Vagina (tissue), 2 donors: ENCODE measurements at places on chromosomes 4 and X.
A peak's percentile ranks its signal among the peaks of the same experiment; 100 is the strongest.

DNA sequence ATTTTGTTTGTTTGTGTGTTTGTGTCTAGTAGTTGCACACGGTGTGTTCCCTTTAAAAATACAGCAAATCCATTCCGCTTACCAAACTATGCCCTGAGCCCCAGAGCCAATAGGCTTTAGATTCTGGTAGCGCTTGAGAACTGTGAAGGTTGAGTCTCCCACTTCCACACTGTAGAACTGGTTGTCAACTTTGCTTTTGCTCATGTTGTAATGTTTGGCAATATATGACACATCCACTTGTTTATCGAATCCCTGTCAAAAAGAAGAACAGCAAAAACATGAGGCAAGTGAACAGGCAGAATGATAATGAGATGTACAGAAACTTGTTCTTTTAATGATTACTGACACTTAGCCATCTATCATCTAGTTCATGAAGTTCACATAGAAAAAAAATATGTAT lies 200.6 kb downstream of the MAPK10 start:
- DNase-seq = no peak

GRCh38 chr4:184705692-184706091 lies 28.2 kb downstream of the CENPU start:
- no peak for DNase-seq

- no peak for DNase-seq
Observed at GRCh38 chr4:121728798-121729226, 32.0 kb upstream of the ANXA5 start.

- DNase-seq = no peak
Observed at GRCh38 chr4:31190671-31191070, 470.5 kb downstream of the PCDH7 start.

GRCh38 chr4:663438-664428 lies 10.3 kb downstream of the ATP5ME start:
- no peak for DNase-seq

GRCh38 chrX:95076449-95076848 lies 1402.4 kb downstream of the FAM133A start:
- no peak for DNase-seq

DNA sequence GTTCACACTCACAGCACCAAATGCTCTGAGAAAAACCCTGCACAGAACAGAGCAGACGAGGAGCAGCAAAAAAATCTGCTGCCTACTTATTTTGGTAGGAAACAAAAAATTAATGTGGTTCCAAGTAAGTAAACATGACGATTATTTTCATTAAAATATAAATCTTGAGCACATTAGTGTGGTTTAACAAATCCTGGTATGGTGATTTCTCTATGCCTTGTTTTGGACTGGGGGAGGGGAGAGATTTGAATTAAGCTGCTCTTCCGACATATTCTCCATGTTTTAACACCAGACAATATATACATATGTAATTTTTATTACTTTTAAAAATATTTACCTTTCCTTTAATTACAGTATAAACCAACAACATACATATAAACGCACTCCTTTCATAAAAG lies 1.8 kb downstream of the CAMK2D start:
- no peak for DNase-seq

DNA sequence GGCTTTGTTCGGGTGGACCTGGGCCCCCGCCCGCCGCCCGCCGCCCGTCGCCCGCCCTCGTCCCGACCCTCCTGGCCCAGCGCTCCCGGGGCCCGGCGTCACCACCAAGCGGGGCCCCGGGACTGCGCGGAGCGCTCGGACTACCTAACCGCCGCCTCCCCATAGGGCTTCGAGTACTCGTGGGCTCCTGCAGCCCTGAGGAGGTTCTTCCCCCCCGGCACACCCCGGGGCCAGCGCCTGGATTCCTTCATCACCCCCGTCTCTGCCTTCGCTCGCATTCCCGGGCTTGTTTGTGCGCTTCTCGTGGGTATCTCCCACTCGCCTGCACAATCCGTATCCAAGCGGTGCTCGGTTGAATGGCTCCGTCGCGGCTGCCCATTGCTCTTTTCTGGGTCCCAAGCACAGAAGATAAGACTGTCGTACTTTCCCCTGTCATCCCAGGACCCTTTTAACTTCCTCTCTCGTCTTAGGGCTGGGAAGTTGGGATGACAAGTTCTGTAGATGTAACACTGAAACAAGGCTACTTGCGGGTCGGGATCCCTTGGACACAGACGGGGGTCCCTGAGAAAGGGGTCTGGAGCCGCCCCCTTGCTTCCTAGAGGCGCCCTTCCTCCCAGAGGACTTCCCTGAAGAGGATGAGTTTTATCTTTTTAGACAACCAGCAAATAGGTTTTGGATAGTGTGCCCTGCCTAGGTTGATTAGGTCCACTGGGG lies 565 bp downstream of the MOB1B start:
- no peak for DNase-seq

DNA sequence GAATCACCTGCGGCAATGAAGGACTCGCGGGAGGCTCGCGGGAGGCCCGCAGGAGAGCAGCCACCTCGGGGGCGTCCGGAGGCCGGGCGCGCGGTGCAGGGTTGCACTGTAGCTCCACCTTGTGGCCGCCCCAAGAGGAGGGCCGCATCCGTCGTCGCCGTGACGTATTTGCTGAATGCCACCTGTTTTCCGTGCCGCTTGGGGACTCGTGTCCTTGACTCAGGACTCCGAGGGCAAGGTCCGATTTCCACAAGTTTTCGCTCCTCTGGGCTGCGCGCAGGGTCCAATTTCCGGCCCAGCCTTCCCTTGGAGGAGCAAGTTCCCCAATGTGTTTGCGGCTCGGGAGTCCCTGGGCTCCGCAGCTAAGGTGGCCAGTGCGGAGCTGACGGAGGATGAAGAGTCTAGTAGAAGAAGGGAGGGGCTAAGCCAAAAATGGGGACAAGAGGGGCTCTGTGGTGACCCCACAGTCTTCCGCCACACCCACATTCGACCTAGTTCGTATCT lies 10.7 kb upstream of the DLG3 start:
- peak; percentile 74 for DNase-seq

DNA sequence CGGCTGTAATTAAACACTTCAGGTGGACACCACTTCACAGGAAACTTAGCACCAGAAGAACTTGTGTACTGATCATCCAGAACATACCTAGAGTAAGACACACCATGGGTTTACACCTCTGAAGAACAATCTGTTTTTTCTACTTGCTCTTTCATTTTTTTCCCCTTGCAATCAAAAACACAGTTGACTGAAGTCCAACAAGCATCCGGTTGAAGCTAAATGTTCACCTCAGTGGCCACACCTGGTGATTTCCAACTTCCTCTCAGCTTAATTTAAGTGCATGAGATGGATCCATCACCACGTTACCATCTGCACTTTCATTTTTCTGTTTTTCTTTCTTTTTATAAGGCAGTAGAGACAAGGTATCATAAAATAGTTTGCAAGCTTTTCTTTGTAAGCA lies 4.9 kb upstream of the TXK start:
- no peak for DNase-seq

- no peak for DNase-seq
Observed at GRCh38 chr4:244471-244870, 60.8 kb downstream of the ZNF732 start.

GRCh38 chr4:64272432-64272831 lies 136.8 kb downstream of the TECRL start:
- DNase-seq = no peak

DNA sequence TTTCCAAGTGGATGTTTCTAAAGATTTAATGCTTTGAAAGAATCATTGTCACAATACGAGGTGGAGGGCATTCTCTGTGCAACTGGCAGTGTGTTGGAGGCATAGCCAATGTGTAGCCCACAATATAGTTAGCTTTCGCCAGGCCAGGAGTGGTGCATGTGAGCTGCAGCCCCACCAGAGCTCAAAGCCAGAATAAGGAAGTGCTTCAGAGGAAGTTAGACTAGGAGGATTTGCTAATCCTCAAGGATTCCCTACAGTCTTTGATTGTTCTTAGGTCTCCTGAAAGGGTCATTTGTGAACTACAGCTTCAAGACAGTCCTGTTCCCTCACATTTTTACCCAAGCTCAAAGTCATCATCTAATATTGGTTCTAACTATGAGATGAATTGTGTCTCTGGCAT lies 16.4 kb downstream of the TRPC5OS start:
- no peak for DNase-seq

DNA sequence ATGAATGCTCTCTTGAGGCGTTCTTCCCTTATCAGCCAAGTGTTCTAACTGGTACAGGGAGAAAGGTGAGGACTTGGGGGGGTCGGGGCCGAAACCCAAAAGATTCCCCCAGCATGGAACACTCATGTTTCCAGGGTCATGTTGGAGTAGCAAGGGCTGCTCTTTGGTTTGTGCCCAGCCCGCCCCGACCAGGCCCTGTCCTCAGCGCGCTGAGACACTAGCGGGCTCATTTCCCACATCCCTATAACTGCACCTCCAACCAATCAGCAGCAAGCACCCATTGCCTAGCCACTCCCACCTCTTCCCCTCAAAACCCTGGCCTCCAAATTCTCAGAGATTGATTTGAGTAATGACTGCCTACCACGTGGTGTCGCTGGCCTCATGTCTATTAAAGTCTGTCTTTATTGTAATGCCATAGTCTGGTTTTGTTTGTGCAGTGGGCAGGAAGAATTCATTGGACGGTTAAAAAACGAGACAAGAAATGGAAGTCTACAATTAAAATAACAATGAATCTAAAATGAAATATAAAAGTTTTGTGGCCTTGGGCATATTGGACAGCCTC lies 1928.4 kb downstream of the STIM2 start:
- no peak for DNase-seq

GRCh38 chr4:64713256-64713840 lies 304.1 kb upstream of the TECRL start:
- DNase-seq = no peak

DNA sequence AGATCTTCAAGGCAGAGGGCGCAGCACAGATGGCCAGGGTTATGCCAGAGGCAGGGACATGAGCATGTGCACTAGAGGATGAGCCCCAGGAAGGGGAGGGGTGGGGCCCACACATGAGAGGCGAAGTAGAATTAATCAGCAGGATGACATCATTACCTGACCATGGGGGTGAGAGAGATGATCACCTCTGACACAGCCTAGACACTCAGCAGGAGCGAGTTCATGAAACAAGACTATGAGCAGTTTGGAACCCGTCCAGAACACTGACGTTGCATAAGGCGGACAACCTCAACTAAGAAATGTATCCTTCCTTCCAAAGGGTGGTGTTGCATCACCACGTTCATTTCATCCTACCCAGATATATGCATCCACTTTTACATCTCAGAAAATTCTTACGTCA lies 446.7 kb upstream of the TENM3 start:
- no peak for DNase-seq

DNA sequence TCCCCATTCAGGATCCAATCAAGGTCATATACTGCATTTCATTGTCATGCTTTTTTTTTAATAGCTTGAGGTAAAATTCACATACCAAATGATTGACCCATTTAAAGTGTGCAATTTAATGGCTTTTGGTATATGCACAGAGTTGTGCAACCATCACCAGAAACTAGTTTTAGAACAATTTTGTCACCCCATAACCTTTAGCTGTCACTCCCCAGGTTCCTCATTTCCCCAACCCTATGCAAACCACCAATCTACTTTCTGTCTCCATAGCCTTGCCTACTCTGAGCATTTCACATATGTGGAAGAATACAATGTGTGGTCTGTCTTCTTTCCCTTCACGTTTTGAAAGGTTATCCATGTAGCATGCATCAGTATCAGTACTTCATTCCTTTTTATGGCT lies 1.4 kb upstream of the SMAD1 start:
- no peak for DNase-seq

- DNase-seq = no peak
Observed at GRCh38 chr4:169823685-169824084, 65.9 kb upstream of the HPF1 start.

GRCh38 chr4:92969650-92970379 lies 666.0 kb downstream of the GRID2 start:
- DNase-seq = no peak

DNA sequence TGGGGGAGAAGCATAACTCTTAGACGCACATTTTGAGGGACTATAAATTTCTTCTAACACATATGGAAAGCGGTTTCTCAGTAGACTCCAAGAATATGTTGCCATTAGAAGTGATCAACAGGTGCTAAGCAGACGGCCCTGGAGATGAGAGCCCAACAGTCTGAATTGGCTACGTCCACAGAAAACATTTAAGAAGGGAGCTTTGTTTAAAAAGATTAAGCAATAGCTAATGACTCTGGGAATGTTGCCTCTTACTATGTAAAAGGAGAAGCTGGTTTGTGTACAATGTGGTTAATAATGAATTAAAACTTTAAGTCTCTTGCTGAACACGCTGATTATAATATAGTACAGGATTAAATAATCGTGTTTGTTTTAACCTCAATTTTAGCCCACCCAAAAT lies 399.5 kb downstream of the SMARCA1 start:
- no peak for DNase-seq

DNA sequence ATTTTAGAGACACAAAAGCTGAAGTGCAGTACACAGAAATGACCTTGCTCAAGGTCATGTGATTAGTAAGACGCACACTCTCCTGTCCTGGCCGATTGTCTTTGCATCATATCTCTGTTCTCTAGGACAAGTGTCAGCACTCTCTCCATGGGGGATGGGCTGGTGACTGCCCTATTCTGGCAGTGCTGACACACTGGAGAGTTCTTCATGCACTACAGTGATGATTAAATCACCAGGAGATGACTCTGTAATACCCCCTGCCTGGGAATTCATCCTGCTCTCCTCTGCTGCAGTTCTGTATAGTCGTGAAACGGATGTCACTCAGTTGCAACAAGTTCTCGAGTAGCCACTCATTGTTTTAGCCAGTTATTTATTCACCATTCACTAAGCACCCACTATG lies 5.3 kb upstream of the SHISA3 start:
- DNase-seq = no peak

GRCh38 chrX:107537815-107538214 lies 88.4 kb downstream of the FRMPD3 start:
- DNase-seq = no peak

- no peak for DNase-seq
Observed at GRCh38 chrX:40167850-40168479, 70.2 kb upstream of the BCOR start.

- no peak for DNase-seq
Observed at GRCh38 chrX:17377091-17377717, 2.2 kb downstream of the NHS start.

DNA sequence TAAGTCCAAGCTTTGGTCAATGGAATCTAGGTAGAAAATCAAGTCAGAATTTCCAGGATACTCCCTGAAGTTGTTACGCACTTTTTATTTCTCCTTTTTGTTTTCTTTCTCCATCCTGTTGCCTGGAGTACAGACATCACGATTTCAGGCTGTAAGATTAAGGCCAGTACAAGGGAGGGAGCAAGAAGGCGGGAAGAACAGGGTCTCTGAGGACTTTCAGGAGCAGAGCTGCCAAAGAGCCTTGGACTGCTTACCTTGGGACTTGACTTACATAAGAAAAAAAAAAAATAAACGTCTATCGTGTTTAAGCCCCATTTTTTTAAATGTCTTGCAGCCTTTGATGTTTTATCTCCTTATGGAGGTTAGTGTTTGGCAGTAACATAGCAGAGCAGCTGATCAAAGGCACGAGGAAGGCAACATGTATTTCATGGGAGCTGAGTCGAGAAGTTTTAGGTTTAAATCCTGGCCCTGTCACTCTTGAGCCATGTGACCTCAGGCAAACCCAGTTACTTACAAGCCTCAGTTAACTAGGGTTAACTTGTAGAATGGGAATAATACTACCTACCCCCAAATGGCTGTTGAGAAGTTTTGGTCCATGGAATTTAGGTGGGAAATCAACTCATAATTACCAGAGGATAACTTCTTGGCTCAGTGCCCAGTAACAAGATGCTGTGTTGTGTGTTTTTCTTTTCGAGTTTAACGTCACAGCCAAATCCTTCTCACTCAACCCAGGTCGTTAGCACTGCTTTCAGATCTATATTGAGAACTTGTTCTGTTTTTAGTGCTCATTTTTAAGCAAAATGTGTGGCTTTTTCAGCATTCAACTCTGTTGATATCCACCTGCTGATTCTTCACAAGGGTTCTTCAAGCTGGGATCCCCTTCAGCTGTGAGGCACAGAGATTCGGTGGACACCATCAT lies 106.8 kb downstream of the CLNK start:
- no peak for DNase-seq
